ENCODE measurements at places on chromosomes 7 and 10. TPM values are rescaled to one million over a fixed set of nuclear protein-coding genes. Genes with fewer than 3 reads are reported as not detected.

Gene HOXA6
- total RNA-seq: not detected

Gene SEMA3D
- total RNA-seq: 22.8 TPM

Gene OPN1SW
- total RNA-seq: not detected

GRCh38 chr7:18305866-18306265 is 189.7 kb upstream of the HDAC9 start:
- H3K4me1 ChIP-seq: peaks cover 21% of the 10 kb centered on the region
- H3K4me3 ChIP-seq: no peak overlapping the region
- DNase-seq: no peak
- no peaks in the 10 kb centered on the region for H3K27me3 ChIP-seq

Gene NPC1L1
- 2.2 TPM for total RNA-seq

GRCh38 chr7:1691096-1691495 is 21.0 kb downstream of the ELFN1 start:
- no peaks in the 10 kb centered on the region for H3K36me3 ChIP-seq
- no peak overlapping the region for H3K4me3 ChIP-seq
- H3K27me3 ChIP-seq: no peaks in the 10 kb centered on the region
- H3K4me1 ChIP-seq: peaks cover 3% of the 10 kb centered on the region
- H3K27ac ChIP-seq: peak overlapping the region; percentile 24

- H3K36me3 ChIP-seq: no peaks in the 10 kb centered on the region
- no peak overlapping the region for H3K4me3 ChIP-seq
- no peaks in the 10 kb centered on the region for H3K4me1 ChIP-seq
- H3K27me3 ChIP-seq: no peaks in the 10 kb centered on the region
These were observed 45.2 kb downstream of the PNLIPRP3 start for GRCh38 chr10:116472891-116473290.
